Stimulated activated CD8-positive, alpha-beta memory T cell treated with anti-CD3 and anti-CD28 coated beads, Interleukin-2, amount 100 ng/mL, for 1 hour (primary cell): ENCODE measurements at places on chromosomes 7 and 10.

DNA sequence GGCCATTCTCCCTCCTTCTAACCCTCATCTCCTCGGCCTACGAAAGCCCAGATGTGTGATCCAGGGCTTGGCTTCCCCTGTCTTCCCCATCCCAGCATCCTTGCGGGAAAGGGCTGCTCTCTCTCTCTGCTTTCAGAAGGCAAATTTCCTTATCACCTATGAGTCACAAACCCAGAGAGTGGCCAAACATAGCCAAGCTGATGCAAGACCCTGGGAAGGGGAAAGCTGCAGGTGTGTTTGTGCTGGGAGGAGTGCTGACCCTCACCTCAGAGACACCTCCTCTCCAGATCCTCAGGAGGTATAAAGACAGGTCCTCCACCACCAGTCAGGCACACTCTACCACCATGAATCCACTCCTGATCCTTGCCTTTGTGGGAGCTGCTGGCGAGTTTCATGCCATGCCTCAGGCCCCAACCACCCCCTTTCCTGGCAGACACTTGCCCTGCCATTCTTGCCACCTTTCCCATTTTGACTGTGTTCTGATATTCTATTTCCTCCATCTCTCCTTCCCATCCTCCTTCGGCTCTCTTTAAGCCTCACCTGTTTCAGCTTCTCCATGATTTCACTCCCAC, 10.6 kb upstream of the PRSS2 start:
- DNase-seq, result no peak

DNA sequence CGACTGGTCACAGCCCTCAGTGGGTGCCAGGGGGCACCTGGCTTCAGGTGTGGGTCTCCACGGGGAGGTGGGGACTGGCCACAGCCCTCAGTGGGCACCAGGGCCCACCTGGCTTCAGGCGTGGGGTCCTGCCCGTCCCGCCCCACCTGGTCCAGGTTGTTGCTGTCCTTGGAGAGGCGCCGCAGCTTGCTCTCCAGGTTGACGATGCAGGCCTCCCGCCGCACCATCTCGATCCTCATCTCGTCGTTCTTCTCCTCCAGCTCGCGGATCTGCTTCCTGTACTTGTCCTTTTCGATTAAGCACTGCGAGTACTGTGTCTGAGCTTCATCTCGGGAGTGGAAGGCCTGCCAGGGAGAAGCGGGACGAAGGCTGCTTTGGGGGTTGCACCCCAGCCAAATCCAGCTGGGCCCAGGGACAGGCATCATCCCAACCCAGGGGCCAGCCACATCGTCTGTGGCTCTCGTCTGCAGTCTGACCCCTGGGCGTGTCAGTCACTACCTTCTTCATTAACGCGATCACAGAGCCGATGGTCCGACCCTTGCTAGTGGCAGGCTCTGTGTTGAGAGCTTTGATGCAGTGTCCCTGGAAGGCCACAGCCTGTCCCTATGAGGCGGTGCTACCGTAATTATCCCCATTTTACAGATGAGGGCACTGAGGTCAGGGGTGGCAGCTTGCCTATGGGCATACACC, 92.9 kb upstream of the GNA12 start:
- DNase-seq, result no peak

DNA sequence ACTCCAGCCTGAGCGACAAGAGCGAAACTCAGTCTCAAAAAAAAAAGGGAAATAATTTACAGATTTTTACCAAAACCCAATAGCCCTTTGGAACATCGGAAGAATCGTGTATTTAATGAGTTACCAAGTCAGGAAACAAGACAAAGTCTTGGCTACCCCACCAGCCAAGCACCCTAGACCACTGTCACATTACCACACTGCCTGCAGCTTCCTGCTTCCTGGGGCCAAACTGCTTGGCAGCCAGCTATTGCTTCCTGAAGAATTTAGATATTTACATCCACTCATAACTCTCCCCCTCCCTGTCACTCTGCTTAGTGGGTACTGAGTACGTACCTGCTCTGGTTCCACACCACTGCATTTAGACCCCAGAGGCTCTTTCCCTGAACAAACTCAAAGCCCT, 14.1 kb upstream of the TNPO3 start:
- DNase-seq, result no peak

DNA sequence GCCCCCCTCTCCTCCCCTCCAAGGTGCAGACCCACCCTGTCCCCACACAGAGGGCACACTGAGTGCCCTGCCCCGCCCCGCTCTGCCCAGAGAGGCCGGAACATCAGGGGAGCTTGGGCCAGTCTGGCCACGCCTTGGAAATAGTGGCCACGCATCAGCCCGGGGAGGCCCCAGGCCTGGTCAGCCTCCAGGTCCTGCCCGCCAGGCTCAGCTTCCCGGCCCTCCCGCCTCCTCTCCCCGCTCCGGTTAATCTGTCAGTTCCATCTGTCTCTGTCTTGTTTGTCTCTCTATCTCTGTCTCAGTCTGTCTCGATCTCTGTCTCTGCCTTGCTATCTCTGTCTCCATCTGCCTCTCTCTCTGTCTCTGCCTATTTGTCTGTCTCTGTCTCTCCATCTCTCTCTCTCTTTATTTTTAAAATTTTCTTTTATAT, 28.9 kb upstream of the TNRC18 start:
- no peak for DNase-seq

DNA sequence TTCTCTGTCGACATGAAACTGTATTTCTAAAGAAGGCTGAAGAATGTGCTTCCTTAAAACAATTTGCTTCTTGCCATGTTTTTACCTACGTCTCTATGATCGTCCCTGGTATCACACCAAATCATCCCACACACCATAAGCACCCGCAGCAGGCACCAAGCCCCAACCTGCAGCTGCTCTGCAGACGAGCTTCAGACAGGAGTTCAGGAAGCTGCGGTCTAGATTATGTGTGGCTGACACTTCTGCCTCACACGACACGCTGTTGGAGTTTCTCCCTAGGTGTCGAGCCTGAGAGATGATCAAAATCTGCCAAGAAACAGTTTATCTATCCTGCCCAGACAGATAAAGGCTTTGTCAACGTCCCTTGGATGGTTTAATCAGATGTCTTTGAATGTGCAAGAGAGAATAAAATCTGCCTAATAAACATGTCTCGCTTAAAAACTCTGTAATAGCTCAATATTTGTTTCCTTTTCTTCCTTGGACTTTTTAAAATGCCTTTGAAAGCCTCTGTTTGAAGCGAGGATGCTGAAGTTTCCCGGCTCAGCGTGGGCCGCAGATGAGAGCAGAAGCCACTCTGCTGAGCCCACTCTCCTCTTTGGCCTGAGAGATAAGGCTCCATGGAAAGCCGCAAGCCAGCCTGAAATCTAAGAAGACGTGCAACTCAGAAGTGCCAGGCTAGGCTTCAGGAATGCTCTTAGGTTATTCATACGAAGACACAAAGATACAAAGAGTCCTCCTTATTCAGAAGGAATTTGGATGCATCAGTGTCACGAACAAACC, 158.3 kb upstream of the PFKP start:
- DNase-seq, result no peak

DNA sequence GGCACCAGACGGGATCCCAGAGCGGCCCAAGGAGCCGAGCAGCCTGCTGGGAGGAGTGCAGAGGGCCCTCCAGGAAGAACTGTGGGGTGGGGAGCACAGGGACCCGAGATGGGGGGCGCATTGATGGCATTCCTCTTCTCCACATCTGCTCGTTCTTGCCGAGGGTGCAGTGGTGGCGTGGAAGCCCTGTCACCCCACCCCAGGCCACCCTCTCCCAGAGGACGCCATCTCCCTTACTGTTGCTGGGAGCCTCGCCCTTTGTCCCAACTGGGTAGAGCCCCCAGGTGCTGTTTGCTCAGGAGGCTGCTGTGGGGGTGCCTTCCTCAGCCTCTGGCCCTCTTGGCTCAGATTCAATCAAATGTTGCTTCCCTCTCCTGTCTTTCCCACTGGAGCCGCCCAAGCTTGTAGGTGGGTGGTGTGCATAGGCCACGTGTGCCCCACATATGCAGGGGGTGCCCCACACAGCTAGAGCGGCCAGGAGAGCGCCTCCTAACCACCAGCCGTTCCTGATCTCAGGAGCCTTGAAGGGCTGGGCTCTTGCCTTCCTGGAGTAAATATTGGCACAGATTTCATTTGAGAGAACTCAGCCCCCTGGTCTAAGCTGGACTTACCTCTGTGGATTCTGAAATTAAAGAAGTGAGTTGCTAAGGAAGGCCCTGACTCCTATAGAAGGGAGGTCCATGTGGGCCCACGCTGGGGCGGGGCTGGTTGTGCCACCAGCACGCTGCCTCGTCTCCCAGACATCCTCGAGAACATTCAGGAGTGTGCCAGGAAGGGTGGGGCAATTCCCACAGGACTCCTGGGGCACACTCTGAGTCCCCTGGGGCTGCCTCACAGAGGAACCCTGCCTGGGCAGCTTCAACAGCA, 39.2 kb downstream of the ZNF467 start:
- DNase-seq, result no peak

- DNase-seq, result no peak
Observed at GRCh38 chr7:99248391-99249095, 24.1 kb upstream of the MYH16 start.

- no peak for DNase-seq
Observed at GRCh38 chr10:93139059-93139655, 65.5 kb downstream of the CYP26A1 start.

DNA sequence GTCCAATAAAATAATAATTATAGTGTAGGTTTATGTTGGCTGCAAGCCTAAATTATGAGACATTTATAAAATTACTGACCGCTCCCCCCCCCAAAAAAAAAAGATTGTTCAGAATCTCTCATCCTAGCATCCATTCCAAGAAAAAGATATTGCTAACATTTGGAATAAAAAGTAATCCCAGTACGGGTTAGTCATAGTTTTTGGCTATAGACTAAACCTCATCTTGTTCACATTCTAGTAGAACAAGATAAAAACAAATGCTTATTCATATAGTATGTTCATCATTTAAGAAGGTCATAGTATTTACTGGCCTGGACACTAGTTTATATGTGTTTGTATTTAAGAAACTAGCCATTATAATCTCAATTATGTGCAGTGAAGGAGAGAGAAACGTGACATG, 44.0 kb downstream of the ADK start:
- DNase-seq, result no peak

DNA sequence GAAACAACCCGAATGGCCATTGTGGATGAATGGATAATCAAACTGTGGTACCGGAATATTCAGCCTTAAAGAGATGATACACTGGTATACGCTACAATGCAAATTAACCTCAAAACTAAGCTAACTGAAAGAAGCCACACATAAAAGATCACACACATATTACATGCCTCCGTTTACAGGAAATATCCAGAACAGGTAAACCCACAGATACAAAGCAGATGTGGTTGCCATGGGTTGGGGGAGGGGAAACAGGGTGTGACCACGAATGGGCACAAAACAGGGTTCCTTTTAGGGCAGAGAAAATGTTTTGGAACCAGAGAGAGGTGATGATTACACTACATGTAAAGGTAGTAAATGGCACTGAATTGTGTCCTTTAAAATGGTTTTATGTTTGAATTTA, 16.6 kb downstream of the ESYT2 start:
- DNase-seq, result peak; percentile 43

GRCh38 chr7:135197906-135198655, 13.2 kb downstream of the WDR91 start:
- no peak for DNase-seq
